ENCODE measurements at places on chromosomes 1 and 21.

- no peak for DNase-seq
These were observed 114.5 kb downstream of the CACHD1 start for GRCh38 chr1:64584479-64584878.

DNA sequence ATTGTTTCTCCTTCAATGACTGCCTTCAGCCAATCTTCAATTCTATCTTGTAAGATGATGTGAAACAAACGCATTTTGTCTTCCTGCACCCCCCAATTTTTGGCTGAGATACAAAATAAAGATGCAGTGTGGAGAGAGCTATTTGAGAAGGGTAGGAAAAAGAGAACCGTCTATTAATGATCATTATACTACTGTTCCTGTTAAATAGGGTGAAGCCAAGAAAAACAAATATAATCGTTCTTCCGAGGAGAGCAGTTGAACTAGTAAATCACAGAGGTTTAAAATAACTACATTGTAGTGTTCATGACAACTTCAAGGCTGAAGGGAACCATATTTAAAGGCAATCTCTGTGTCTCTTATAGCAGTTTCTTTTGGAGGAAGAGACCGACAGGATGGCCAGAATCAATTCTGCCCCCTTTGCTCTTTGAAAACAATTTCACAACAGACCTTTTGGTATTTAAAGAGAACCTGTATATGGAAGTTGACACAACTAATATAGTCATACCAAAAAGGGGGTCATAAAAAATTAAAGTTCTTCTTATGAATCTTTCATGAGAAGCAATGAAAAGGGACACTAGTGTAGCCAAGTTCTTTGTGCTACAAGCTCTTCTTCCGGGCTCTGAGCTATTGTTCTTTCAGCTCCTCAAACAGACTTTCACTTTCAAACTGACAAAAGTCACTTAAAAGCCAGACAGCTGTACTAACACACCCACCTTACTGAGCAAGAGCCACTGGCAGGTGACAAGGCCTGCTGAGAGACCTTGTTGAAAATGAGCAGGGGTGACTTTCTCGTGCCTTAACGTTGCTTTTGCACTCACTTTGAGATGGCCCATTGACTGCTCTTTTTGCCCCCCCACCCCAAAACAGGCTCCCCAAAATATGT lies 30.9 kb downstream of the PROX1 start:
- DNase-seq: no peak

GRCh38 chr1:151534662-151535278 lies 5.3 kb upstream of the TUFT1 start:
- peak; percentile 73 for DNase-seq

DNA sequence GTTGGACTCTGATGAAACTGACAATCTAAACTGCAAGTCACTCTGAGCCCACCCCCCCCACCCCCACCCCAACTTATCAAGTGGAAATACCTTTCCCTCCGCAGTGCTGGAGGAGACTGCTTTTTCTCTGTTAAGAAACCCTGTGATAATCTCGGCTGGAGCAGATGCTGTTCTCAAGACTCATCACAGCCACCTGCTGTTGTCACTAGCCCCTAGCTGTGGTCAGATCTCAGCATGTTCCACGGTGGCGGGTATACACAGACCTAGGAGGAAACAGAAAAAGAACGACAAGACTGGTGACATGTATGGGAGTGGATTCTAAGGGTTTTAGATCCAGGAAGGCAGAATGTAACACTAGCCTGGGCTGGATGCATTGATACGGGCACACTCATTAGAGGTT lies 2.3 kb downstream of the ACTL8 start:
- DNase-seq: no peak

DNA sequence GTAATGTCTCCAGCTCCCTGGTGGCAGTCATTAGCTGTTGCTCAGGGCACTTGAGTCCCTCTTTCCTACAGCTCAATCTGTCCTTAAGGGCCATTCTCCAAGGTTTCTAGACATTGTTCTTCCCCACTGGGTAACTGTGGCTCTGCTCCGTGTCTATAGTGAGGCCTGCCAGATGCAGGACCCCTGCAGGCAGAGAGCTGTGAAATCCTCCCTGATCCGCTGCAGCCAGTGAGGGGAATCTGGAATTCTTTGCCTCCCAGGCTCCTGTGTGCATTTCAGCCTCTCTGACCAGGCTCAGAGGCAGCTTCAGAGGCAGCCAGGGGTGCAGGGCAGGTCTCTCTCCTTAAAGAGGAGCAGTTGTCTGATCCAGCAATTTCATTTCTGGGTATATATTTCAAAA lies 14.4 kb upstream of the IGSF21 start:
- no peak for DNase-seq

GRCh38 chr1:32718527-32718926 lies 16.0 kb upstream of the SYNC start:
- no peak for DNase-seq

DNA sequence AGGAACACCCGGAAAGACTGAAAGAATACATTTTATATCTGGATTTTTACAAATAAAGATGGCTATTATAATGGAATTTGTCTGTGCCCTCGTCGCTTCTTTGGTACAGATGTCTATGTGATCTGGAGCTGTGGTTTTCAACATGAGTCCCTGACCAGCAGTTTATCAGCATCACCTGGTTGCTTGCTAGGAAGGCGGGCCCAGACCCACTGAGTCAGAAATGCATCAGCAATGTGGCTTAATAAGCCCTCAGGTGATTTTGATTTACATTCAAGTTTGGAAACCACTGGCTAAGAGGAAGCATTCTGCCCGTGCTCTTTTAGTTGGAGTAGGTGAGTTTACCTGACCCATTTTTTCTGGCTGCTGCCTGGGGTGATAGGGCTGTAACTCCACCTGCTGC lies 31.7 kb downstream of the ATP1A1 start:
- no peak for DNase-seq

- no peak for DNase-seq
These were observed 197.3 kb upstream of the COA6 start for GRCh38 chr1:234176000-234176399.

All from activated T-cell treated with anti-CD3 and anti-CD28 coated beads, Interleukin-2, amount 50 U/mL, for 4 hours (primary cell).